Endodermal cell (in vitro differentiated cells): ENCODE measurements at places on chromosomes 6 and 20. TPM values are rescaled to one million over a fixed set of nuclear protein-coding genes. Genes with fewer than 3 reads are reported as not detected.

The CCN2 gene
- total RNA-seq: 28.6 and 40.1 TPM in 2 replicates

The PBOV1 gene
- not detected in 3 replicates for total RNA-seq

The OXT gene
- not detected in 2 replicates for total RNA-seq

The CRISP2 gene
- not detected in 3 replicates for total RNA-seq

The CRYBG1 gene
- 2.7 and 2.8 TPM in 2 replicates for total RNA-seq
